GM12864 (cell line): ENCODE measurements at places on chromosomes 2 and 18.

DNA sequence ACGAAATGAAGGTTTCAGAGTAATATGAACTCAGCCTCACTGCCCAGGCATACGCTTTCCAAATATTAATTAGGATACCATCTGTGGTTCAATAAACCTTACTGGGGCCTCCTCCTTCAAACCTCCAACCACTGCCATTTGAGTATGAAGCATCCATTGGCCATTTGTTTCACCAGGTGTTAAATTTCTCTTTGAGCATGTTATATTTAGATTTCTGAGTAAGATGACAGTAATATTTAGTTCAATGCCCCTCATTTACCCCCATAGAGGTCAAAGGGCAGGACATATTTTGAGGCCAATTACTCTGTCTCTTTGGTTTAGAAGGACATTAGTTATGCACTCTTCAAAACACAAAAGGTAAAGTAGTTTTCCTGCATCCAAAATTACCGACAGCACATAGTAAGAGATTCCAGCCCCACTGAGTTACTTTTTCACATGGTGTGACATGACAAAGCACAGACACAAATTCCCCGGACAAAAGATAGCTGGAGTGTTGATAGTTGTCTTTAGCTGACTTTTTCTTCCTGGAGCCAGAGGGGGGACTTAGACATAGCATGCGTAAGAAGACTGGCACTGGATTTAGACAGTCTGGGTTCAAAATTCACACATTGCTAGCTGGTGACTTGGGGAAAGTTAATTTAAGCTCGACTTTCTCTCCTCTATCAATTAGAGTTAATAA lies 33.1 kb upstream of the LNPK start:
- no peak for DNase-seq

GRCh38 chr2:185044323-185044874 lies 446.1 kb downstream of the ZNF804A start:
- DNase-seq: no peak

DNA sequence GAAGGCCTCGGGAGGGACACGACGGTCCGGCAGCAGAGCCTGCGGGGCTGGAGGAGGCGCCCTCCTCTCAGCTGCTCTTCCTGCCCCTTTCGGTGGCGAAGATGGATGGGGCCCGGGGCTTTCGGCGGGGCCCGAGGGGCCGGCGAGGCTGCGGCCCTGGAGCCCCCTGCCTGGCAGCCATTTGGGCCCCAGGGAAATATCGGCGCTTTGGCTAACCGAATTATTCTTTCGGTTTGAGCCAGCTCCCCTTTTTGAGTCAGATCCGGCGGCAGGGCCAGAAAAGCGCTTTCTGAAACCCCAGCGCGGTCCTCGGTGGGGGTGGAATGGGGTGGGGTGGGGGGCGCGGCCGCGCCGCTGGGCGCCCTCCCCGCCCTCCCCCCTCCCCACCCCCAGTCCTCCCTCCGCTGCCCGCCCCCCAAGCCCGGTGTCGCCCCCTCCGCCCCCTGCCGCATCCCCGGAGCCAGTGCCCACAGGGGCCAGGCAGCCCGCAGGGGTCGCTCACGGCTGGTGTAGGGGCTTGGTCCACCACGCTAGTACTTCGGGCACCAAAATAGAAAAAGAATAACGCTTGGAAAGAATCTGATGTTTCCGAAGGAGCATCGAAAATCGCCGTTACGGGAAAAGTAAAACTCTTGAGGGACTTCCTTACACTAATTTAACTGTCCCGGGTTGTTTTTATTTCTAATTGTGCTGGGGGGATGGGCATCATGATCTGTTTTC lies 9.1 kb upstream of the ARID5A start:
- no peak for DNase-seq

- no peak for DNase-seq
Measured at GRCh38 chr18:52730972-52731619, 391.1 kb downstream of the DCC start.

GRCh38 chr2:65549257-65549627 lies 116.8 kb upstream of the SPRED2 start:
- DNase-seq: no peak

DNA sequence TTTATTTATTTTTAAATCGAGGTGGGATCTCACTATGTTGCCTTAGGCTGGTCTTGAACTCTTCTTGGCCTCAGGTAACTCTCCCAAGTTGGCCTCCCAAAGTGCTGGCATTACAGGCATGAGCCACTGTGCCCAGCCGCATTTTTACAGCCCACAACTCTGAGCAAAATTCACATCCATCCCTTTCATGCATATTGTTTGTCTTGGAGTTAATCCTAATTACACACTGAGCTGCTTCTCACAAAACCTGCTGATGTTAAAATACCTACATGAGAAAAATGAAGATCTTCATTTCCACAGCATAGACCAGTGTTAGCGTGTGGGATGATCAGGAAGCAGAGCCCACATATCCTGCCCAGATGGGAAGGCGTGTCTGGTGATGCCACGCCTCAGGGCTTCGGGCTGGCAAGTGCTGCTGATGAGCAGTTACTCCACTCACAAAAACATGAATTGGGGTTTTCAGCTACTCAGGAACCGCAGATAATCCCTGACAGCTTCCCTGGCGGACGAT lies 14.6 kb downstream of the ITGB1BP1 start:
- DNase-seq: no peak

DNA sequence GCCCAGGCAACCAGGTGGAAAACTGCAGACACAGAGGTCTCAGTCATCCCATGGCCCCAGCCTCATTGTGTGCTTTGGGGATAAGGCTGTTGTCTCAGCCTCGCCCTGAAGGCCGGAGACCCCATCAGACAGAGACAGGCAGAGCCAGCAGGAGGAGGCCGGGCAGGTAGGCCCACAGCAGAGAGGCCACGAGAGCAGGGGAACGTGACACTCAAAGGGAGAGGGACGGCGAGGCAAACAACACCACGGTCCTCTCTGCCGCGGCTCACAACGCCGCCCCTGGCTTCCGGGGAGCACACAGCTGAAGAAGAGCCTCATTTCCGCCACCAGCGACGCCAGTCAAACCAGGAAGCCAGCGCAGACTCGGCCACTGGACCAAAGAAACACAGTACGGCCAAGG lies 103.3 kb downstream of the ZNF516 start:
- DNase-seq: no peak

GRCh38 chr2:165698444-165698884 lies 95.6 kb downstream of the GALNT3 start:
- DNase-seq: no peak

- DNase-seq: no peak
Measured at GRCh38 chr2:152790883-152791282, 72.5 kb downstream of the ARL6IP6 start.

- no peak for DNase-seq
Measured at GRCh38 chr2:65786765-65787164, 354.4 kb upstream of the SPRED2 start.

DNA sequence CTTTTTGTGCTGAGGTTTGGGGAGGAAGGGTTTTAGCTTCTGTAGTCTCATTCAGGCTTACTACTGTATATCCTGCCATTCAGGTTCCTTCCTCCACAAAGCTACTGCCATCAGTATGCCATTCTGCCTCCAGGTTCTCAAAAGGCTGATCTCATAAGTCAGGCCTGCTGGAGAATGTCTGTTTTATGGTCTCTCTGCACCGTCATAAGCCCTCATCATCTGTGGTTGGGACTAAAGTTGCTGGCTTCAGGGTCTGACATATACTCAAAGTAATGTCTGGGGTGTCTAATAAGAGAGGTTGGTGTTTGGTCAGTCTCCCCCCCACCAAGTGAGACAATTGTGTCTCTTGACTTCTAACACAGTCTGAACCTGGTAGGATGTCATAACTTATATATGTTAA lies 36.2 kb upstream of the CCBE1 start:
- DNase-seq: no peak

GRCh38 chr2:128666596-128666995 lies 347.9 kb upstream of the HS6ST1 start:
- DNase-seq: no peak

- DNase-seq: no peak
Measured at GRCh38 chr2:70633508-70633907, 79.9 kb upstream of the TGFA start.

DNA sequence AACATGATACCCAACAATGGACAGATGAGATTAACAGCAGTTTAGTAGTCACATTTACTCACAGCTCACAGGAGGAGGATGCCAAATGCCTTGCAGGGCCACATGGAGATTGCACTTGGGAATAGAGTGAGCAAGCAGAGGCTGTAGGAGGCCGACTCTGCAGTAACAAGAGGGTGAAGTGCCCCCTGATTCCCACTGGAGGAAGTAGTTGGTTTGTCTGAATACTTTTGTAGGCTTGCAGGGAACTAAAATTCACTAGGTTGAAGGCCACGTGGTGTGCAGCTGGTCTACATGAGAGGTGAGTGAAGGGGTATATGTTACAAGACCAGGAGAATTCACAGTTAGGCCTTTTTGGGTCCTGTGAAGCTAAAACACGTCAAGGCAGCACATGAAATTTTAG lies 419.3 kb upstream of the TNP1 start:
- DNase-seq: no peak

- DNase-seq: no peak
Measured at GRCh38 chr2:172667581-172668325, 67.9 kb upstream of the RAPGEF4 start.

GRCh38 chr2:219483451-219484342 lies 15.0 kb upstream of the GMPPA start:
- no peak for DNase-seq

GRCh38 chr2:226862623-226863022 lies 26.8 kb downstream of the RHBDD1 start:
- peak; percentile 34 for DNase-seq

DNA sequence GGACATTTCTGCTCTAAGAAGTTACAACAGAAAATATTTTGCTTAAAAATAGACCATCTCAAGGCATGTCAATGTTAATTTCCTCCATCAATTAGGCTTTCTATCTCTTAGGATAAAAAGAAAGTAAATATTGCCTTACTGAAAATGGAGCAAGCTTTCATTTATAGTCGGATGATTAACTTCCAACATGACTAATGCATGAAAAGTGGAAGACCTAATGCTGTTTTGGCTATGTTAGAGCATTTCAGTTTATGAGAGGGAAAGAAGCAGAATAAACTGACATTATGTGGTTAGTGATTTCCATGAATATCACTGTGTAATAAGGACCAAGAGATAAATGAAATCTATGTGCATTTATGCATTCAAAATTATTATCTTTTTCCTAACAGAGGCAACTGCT lies 475.2 kb upstream of the UBE2E3 start:
- no peak for DNase-seq

DNA sequence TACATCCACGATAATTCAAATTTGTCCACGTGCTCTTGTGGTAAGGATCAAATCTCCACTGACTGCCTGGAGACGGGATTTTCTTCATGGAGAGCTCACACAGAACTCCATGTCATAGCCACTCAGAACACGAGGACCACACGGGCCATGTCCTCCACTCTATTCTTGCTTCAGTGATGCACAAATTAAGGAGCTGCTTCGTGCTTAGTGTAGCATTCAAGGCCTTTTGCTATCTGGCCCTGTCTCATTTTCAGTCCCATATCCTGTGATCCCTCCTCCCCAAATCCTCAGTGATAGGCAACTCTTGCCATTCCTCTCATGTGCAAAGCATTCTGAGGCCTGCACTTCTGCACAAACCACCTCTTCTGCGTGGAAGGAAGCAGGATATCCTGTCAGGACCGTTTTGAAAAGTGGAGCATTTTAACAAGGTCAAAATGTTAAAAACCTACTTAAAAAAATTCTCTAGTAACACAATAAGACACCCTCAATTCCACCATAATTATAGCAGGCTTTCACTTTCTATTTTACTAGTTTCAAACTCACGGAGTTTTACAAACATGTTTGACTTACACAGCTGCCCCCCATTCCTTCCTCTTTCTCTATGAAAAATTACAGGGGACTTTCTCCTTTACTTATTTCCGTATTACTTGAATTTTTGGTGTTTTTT lies 35.2 kb downstream of the ST3GAL5 start:
- peak; percentile 55 for DNase-seq

- no peak for DNase-seq
Measured at GRCh38 chr18:24018299-24018886, 3.8 kb downstream of the TTC39C start.

GRCh38 chr18:31099450-31100230 lies 2.6 kb downstream of the DSC2 start:
- no peak for DNase-seq

- no peak for DNase-seq
Measured at GRCh38 chr2:74155830-74156229, 8.1 kb upstream of the BOLA3 start.

DNA sequence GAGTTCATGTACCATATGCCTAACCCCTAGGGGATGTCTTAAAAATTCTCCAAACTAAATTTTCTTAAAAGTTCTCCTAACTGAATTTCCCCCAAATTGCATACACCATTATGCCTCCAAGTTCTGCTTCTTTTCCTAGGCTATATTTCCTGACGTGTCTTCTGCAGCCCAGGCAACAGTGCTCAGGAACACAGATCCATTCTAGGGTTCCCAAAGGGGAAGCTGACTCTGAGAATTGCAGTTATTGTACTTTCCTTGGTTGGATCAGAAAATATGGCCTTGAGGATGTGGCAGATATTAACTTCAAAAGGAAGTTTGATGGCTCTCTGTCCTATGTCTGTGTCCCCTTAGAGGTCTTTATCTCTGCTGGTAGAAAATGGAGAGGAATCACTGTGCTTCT lies 124.3 kb downstream of the TMEM17 start:
- DNase-seq: no peak

DNA sequence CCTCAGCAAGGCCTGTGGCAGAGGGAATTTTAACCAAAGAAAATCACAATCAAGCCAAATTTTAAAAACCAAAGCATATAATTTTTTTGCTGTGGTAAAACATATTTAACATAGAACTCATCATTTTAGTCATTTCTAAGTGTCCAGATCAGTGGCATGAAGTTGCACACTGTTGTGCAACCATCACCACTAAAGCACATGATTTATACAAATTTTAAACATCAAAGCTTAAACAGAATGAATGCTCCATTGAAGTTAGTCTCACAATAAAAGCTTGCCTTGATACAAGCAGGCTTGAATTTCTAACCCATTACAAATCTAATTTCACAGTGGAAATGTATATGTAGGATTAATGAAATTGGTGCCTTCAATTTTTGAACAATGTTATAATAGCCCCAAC lies 31.2 kb downstream of the FTCDNL1 start:
- no peak for DNase-seq

- peak; percentile 5 for DNase-seq
Measured at GRCh38 chr2:209619782-209620181, 151.8 kb upstream of the UNC80 start.

- DNase-seq: no peak
Measured at GRCh38 chr2:100321179-100321865, 979 bp downstream of the LONRF2 start.

DNA sequence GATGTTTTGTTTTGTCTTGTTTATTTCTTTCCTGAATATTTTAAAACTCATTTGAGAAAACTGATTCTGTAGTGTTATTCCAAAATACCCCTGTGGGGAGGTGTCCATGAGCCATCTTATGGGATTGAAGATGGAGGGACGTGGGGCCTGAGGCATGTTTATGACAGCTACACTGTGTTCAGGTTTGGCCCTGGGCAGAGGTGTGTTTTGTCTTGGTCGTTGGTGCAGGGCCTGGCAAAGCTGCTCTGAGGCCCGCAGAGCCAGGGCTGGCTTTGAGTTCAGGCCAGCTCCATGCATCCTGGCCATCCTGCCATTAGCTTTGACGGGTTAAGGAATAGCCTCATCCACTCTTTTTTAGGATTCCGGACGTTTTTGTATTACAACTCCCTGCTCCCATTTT lies 68.9 kb downstream of the TMEM18 start:
- DNase-seq: no peak
